NCI-H2029 treated with DMSO at 0.1 percent for 48 hours (cell line): ENCODE measurements at places on chromosomes 6 and 20.

DNA sequence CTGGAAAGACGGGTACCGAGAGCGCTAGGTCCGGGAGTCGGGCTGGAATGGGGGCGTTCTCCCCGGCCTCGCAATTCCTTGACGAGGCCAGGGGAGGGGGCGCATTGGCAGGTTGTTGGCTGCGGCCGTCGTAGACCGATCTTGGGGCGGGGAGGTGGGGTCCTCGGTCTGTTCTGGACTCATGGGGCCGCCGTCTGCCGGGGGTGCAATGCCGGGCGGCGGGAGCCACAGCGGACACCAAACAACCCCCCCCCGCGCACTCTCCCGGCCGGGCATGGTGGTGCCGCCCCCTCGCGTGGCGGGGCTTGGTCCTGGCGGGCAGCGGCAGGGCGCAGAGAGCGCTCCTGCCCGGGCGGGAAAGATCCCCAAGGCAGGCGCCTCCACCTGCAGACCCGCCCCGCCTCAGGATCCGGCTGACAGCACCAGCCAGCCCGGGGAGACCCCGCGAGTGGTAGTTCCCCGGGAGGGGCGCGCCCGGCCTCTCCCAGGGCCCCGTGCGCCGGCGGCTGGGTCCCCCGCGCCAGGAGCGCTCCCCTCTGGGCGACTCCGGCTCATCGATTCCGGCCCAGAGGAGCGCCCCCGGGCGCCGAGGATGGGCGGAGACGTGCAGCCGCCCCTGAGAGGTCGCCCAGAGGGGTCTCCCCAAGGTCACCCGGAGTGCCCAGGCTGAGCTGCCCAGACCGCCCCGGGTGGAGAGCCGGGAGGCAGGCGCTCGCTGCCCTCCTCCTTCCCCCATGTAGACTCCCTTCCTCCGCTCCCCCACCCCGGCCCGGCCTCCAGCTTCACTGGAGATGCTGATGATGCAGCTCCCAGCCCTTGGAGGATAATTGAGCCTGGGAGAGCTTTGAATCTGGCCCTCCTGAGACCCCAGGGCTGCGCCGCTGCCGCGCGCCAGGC lies 709 bp downstream of the PPP1R16B start:
- no peak for DNase-seq

GRCh38 chr6:17013701-17014100 lies 88.1 kb upstream of the STMND1 start:
- DNase-seq, result no peak

DNA sequence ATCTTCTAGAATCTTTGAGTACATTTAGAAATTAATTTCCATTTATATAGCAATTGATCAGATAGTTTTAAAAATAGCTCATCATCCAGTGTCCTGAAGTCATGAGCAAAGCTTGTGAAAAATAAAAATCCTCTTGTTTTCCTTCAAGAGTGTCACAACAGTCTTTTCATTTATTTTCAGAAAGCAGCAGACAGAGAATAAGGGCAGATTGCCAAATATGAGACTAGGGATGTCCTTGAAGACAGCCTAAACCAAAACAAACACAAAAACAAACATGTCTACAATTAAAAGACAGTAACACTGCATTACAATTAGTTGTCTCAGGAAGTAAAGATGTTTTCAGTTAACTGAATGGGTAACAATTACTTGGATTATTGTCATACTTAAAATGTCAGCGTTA lies 682.8 kb downstream of the TFAP2A start:
- peak; percentile 10 for DNase-seq

DNA sequence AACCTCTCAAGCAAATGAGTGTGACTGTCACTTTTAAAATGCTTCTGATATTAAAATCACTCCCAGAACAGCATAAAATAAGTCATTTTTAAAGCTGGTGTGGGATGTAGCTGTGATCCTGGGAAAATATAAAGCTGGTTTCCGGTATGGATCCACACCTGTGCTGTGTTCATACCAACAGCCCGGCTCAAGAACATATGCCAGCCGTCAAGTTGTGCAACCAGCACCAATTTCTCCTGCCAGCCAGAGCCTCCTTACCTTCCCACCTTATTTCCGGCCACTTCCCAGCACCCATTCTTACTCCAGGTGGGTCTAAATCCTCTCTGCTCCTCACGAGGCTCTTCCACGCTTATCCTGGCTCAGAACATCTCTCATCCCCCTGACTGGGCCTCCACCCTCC lies 50.9 kb upstream of the RPS6KA2 start:
- DNase-seq, result no peak

- DNase-seq, result no peak
These were observed 1207.2 kb upstream of the CITED2 start for GRCh38 chr6:140581601-140582000.
